ENCODE measurements at places on chromosomes 1 and 21. TPM values are rescaled to one million over a fixed set of nuclear protein-coding genes. Genes with fewer than 3 reads are reported as not detected.

Gene B3GALT5
- 0.09 TPM for total RNA-seq

Gene PEX11B
- total RNA-seq: 25.8 TPM

Gene PGLYRP4
- total RNA-seq: not detected

Gene ADGRL4
- not detected for total RNA-seq

Gene C1QA
- total RNA-seq: 1.3 TPM

Gene RGS7
- not detected for total RNA-seq

Gene TCEA3
- 39.9 TPM for total RNA-seq

Gene PDC
- total RNA-seq: not detected

Gene IL19
- total RNA-seq: not detected

Gene CD48
- 249 TPM for total RNA-seq

Gene EDARADD
- 4.9 TPM for total RNA-seq

DNA sequence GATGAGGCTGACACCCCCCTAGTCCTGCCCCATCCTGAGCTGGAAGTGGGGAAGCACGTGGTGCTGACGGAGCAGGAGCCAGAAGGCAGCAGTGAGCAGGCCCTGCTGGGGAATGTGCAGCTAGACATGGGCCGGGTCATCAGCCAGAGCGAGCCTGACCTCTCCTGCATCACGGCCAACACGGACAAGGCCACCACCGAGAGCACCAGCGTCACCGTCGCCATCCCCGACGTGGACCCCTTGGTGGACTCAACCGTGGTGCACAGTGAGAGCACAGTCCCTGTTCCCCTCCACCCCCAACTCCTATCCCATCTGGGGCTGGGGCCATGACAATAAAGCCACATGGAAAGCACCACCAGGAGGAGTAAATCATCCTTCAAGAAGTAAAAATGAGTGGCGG is 250.2 kb downstream of the CACNA1E start:
- no peak overlapping the region for H3K4me3 ChIP-seq
- peaks cover 9% of the 10 kb centered on the region for H3K27me3 ChIP-seq
- no peak for DNase-seq

DNA sequence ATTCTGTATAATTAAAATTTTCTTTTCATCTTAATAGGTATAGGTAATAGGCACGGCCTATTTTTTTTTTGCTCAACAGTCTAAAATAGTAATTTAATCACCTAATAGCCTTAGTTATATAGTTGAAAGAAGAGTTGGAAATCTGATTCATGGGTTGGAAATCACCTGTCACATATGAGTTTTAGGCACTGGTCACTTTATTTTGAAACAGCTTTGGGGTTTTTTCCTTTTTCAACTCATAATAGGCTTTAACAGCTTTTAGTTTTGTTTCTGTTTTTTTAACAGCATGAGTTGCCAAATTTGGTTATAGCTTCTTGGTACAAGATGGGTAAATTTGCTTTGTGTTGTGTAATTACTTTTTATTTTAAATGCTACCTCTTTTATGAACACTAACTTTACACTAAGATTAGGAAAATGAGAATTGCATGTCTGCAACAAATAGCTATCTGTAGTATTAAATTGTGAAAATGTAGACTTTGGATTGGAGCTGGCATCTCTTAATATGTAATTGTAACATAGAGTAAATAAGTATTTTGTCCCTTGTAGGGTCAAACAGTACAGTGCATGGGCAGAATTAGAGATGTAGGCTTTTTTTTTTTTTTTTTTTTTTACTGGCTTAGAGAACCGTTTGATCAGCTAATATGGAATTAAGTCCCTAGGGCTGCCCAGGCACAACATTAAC is 109.8 kb downstream of the OSBPL9 start:
- H3K36me3 ChIP-seq: no peaks in the 10 kb centered on the region
- no peak overlapping the region for H3K4me3 ChIP-seq
- peaks cover 8% of the 10 kb centered on the region for H3K4me1 ChIP-seq

GRCh38 chr1:32066489-32066873 is 6.3 kb upstream of the TMEM39B start:
- peaks cover 3% of the 10 kb centered on the region for H3K4me1 ChIP-seq
- H3K4me3 ChIP-seq: no peak overlapping the region

DNA sequence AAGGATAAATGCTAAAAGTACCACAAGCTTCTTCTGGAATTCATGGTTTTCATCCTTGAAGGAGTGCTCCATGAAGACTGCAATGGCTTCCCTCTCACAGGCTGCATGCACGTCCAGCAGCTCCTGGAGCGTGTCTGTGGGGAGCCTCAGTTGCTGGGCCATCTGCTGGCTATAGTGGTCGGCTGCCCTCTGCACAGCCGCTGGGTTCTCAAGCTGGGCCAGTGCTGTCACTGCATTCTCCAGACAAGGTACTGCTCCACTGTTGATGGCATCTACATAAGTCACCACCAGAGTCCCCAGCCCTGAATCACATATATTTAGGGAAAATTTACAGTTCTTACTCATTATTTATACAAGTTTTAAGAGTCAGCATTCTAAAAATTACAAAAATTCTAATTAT is 8.7 kb downstream of the GBP4 start:
- no peaks in the 10 kb centered on the region for H3K36me3 ChIP-seq
- H3K27me3 ChIP-seq: no peaks in the 10 kb centered on the region
- no peak overlapping the region for H3K4me3 ChIP-seq
- H3K27ac ChIP-seq: no peak overlapping the region
- DNase-seq: no peak
- peaks cover under 1% of the 10 kb centered on the region for H3K4me1 ChIP-seq

DNA sequence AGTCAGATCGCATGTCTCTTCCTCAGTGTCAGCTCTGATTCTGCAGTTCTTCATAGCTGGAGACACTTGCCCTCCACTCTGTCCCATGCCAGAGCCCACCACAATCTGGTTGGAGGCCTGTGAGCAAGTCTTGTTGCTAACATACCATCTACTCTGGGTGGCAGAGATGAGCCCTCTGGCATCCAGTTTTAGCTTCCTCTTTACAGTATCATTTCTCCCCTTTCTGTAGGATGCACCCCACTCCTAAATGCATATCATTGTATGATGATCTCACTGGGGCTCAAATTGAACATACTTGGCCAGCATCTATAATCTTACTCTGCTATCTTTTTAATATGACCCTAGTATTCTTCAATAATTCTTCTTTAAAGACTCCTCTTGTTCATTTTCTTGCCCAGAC is 16.9 kb downstream of the PCNX2 start:
- H3K4me1 ChIP-seq: peaks cover 20% of the 10 kb centered on the region
- no peak overlapping the region for H3K27ac ChIP-seq
- H3K4me3 ChIP-seq: no peak overlapping the region
- H3K36me3 ChIP-seq: no peaks in the 10 kb centered on the region

GRCh38 chr1:17061892-17062291 is 8.1 kb upstream of the SDHB start:
- no peak for DNase-seq
- H3K4me1 ChIP-seq: no peaks in the 10 kb centered on the region
- no peak overlapping the region for H3K27ac ChIP-seq

GRCh38 chr1:171949316-171949715 is 108.0 kb downstream of the DNM3 start:
- no peaks in the 10 kb centered on the region for H3K4me1 ChIP-seq
- H3K36me3 ChIP-seq: no peaks in the 10 kb centered on the region
- no peaks in the 10 kb centered on the region for H3K27me3 ChIP-seq
- DNase-seq: no peak
- H3K27ac ChIP-seq: no peak overlapping the region

GRCh38 chr1:209162651-209163050 is 420.9 kb upstream of the CAMK1G start:
- H3K27ac ChIP-seq: no peak overlapping the region
- H3K4me3 ChIP-seq: no peak overlapping the region
- H3K36me3 ChIP-seq: no peaks in the 10 kb centered on the region
- no peaks in the 10 kb centered on the region for H3K4me1 ChIP-seq
- no peaks in the 10 kb centered on the region for H3K27me3 ChIP-seq

GRCh38 chr1:172851856-172852255 is 193.0 kb downstream of the FASLG start:
- H3K4me3 ChIP-seq: no peak overlapping the region
- H3K36me3 ChIP-seq: no peaks in the 10 kb centered on the region
- no peak overlapping the region for H3K27ac ChIP-seq
- H3K27me3 ChIP-seq: no peaks in the 10 kb centered on the region

DNA sequence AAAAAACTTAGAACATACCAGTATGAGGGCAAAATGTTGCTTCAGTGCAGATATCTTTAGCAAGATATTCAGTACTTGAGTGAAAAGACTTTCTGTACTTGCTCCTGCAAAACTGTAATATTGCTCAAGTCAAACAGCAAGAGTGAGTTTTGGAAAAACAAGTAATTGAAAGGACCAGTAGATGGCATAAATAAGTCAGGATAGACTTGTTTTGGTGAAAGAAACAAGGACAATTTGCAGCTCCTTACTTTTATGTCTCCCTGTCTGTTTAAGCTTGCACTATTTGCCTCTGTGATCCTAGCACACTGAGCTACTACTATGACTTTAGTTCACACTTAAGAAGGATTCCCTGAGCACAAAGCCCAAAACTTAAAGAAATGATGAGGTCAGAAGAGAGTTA is 39.1 kb downstream of the IFI44 start:
- H3K4me3 ChIP-seq: no peak overlapping the region
- no peaks in the 10 kb centered on the region for H3K36me3 ChIP-seq
- no peak overlapping the region for H3K27ac ChIP-seq
- DNase-seq: no peak

GRCh38 chr21:44487831-44488230 is 32.5 kb downstream of the LRRC3 start:
- H3K27ac ChIP-seq: no peak overlapping the region
- no peak overlapping the region for H3K4me3 ChIP-seq
- DNase-seq: peak; percentile 29
- no peaks in the 10 kb centered on the region for H3K27me3 ChIP-seq

DNA sequence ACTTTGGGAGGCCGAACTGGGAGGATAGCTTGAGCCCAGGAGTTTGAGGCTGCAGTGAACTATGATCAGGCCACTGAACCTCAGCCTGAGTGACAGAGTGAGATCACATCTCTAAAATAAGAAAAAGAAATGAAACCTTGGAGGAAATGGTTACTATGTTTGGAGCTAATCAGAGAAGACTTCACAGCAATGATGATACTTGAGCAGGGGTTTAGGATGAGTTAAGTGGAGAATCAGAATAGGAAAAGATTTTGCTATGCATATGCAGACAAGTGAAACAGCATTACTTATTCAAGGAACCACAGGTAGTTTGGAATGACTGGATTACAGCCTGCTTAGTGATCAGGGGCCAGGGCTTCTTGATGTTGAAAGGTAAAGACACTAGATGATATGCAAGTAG is 1.3 kb upstream of the CD5L start:
- H3K4me3 ChIP-seq: no peak overlapping the region
- no peaks in the 10 kb centered on the region for H3K36me3 ChIP-seq
- no peak overlapping the region for H3K27ac ChIP-seq

DNA sequence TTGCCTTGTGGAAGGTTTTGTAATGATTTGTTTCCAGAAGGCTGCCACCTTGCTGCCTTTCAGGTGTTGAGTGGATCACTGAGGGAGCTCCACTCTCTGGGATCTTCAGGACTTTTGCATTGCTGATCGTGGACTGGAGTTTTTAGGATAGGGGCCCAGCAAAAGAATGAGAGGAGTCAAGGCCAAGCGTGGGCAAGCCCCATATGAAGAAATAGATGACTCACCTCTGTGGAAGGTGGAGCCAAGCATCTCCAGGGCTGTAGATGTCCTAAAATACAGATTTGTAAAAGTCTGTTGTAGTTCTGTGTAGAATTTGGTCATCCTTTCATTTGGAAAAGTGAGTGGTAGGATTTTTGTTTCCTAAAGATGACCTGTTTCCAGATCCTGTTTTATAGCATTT is 67.0 kb downstream of the ST3GAL3 start:
- H3K4me3 ChIP-seq: no peak overlapping the region
- no peaks in the 10 kb centered on the region for H3K36me3 ChIP-seq
- no peaks in the 10 kb centered on the region for H3K27me3 ChIP-seq
- DNase-seq: no peak

GRCh38 chr1:26373789-26374188 is 1.2 kb upstream of the ZNF683 start:
- peak overlapping the region; percentile 60 for H3K27ac ChIP-seq
- H3K36me3 ChIP-seq: no peaks in the 10 kb centered on the region
- H3K27me3 ChIP-seq: no peaks in the 10 kb centered on the region
- peaks cover 56% of the 10 kb centered on the region for H3K4me1 ChIP-seq

DNA sequence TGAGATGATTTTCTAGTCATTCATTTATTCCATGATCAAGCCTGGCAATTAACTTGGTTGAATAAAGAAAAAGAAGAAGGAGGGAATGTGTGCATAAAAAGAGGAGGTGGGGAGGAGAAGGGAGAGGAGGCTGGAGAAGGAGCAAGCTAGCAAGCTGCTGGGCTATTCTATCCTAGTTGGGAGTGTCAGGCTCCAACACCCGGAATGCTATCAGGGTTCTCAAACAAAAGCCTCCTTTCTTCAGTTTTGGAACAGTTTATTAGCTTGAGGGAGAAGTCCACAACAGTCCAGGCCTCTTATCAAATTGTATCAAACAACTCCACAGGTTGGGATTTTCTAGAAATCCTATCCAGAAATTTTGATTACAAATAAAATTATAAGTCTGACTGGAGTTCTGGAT is 80.0 kb downstream of the BCAR3 start:
- H3K27me3 ChIP-seq: peaks cover 6% of the 10 kb centered on the region
- no peak for DNase-seq
- no peak overlapping the region for H3K27ac ChIP-seq
- H3K36me3 ChIP-seq: no peaks in the 10 kb centered on the region
- H3K4me3 ChIP-seq: no peak overlapping the region
- H3K4me1 ChIP-seq: no peaks in the 10 kb centered on the region

GRCh38 chr1:151143057-151143435 is 3.4 kb downstream of the SEMA6C start:
- no peaks in the 10 kb centered on the region for H3K36me3 ChIP-seq
- H3K27me3 ChIP-seq: no peaks in the 10 kb centered on the region
- H3K27ac ChIP-seq: no peak overlapping the region
